SK-MEL-5 (cell line): ENCODE measurements at places on chromosomes 11 and 22. TPM values are rescaled to one million over a fixed set of nuclear protein-coding genes. Genes with fewer than 3 reads are reported as not detected.

The SMTNL1 gene
- not detected in 2 replicates for total RNA-seq

The TP53AIP1 gene
- total RNA-seq = 0.13 TPM in 1 of 2 replicates, not detected in the other

The NADSYN1 gene
- 127 and 130 TPM in 2 replicates for total RNA-seq

The APOA4 gene
- not detected in 2 replicates for total RNA-seq

The SLC43A3 gene
- 30.6 and 37.0 TPM in 2 replicates for total RNA-seq

The OR52I1 gene
- not detected in 2 replicates for total RNA-seq

The ARHGEF17 gene
- total RNA-seq = 1.1 and 1.5 TPM in 2 replicates

The P2RX3 gene
- total RNA-seq = not detected in 2 replicates

The SHANK2 gene
- total RNA-seq = 0.13 and 0.21 TPM in 2 replicates

The USP2 gene
- 0.37 and 0.40 TPM in 2 replicates for total RNA-seq

The TMEM179B gene
- 83.6 and 95.0 TPM in 2 replicates for total RNA-seq

The PDGFD gene
- total RNA-seq = 9.9 and 11.9 TPM in 2 replicates

The DRAP1 gene
- total RNA-seq = 66.5 and 72.9 TPM in 2 replicates

The MB gene
- total RNA-seq = not detected in 2 replicates

The PRG3 gene
- not detected in 2 replicates for total RNA-seq

The PAX6 gene
- total RNA-seq = 0.13 and 0.98 TPM in 2 replicates

The KRTAP5-10 gene
- 0.53 TPM in 1 of 2 replicates, not detected in the other for total RNA-seq

The KCNE3 gene
- total RNA-seq = not detected in 2 replicates

The OR52I2 gene
- total RNA-seq = not detected in 2 replicates

The OAF gene
- total RNA-seq = 73.3 and 82.5 TPM in 2 replicates

The IGF2 gene
- total RNA-seq = 0.03 and 0.27 TPM in 2 replicates

The NAA40 gene
- 8.7 and 10.0 TPM in 2 replicates for total RNA-seq

The DGAT2 gene
- total RNA-seq = 3.9 and 4.1 TPM in 2 replicates

The SHISAL1 gene
- 0.58 and 0.67 TPM in 2 replicates for total RNA-seq

The ZNF215 gene
- total RNA-seq = 5.5 and 6.1 TPM in 2 replicates

The ZP1 gene
- not detected in 2 replicates for total RNA-seq

The OR4A16 gene
- total RNA-seq = not detected in 2 replicates

The SLCO2B1 gene
- 0.13 TPM in 1 of 2 replicates, not detected in the other for total RNA-seq

The TSPAN18 gene
- total RNA-seq = not detected in 2 replicates

The CECR2 gene
- 4.8 and 5.7 TPM in 2 replicates for total RNA-seq

The RFPL1 gene
- total RNA-seq = not detected in 2 replicates

The OR10D3 gene
- not detected in 2 replicates for total RNA-seq

The SCN2B gene
- total RNA-seq = not detected in 2 replicates

The APOC3 gene
- total RNA-seq = not detected in 2 replicates

The GCAT gene
- total RNA-seq = 29.3 and 32.5 TPM in 2 replicates

The POTEH gene
- 0.40 TPM in 1 of 2 replicates, not detected in the other for total RNA-seq

The CARNS1 gene
- total RNA-seq = not detected in 2 replicates

The NEFH gene
- total RNA-seq = 0.92 and 1.2 TPM in 2 replicates

The NDUFA6 gene
- 126 and 130 TPM in 2 replicates for total RNA-seq

The VSIG10L2 gene
- total RNA-seq = not detected in 2 replicates

The CATSPERZ gene
- total RNA-seq = 0.45 TPM in 1 of 2 replicates, not detected in the other

The IL17REL gene
- total RNA-seq = not detected in 2 replicates

The RBFOX2 gene
- total RNA-seq = 53.6 and 57.0 TPM in 2 replicates

The CD6 gene
- total RNA-seq = not detected in 2 replicates

The LGR4 gene
- 10.0 and 10.2 TPM in 2 replicates for total RNA-seq

The DNAJC24 gene
- 19.4 and 20.5 TPM in 2 replicates for total RNA-seq

The F2 gene
- total RNA-seq = not detected in 2 replicates

The OR5B12 gene
- total RNA-seq = not detected in 2 replicates

The PTPN5 gene
- not detected in 2 replicates for total RNA-seq

The GNAZ gene
- total RNA-seq = 3.6 and 3.9 TPM in 2 replicates
